Activated T-helper 2 cell treated with anti-CD3 and anti-CD28 coated beads, Interferon-gamma antibody, Interleukin-2, Interleukin-4, amounts not matched to agents 10 μg/mL and 5 μg/mL and 100 μg/mL, durations not matched to agents 14 hours and 24 hours and 36 hours (primary cell): ENCODE measurements at places on chromosomes 12 and 14. TPM values are rescaled to one million over a fixed set of nuclear protein-coding genes. Genes with fewer than 3 reads are reported as not detected.

RDH16 gene
- 0.30 and 0.41 TPM in 2 replicates for total RNA-seq

SLCO1B1 gene
- total RNA-seq: not detected in 2 replicates

- H3K27me3 ChIP-seq: no peaks in the 10 kb centered on the region
- H3K4me1 ChIP-seq: no peaks in the 10 kb centered on the region
- DNase-seq: no peak
- no peaks in the 10 kb centered on the region for H3K36me3 ChIP-seq
- no peak overlapping the region for H3K4me3 ChIP-seq
Observed at GRCh38 chr14:101235335-101236103, 325.8 kb upstream of the DIO3 start.

GRCh38 chr14:55028066-55028465 is 1.0 kb downstream of the SOCS4 start:
- no peak for DNase-seq
- H3K4me3 ChIP-seq: peak overlapping the region; percentile 94
- H3K4me1 ChIP-seq: peaks cover 49% of the 10 kb centered on the region
- no peaks in the 10 kb centered on the region for H3K27me3 ChIP-seq
- peaks cover 48% of the 10 kb centered on the region for H3K36me3 ChIP-seq

DNA sequence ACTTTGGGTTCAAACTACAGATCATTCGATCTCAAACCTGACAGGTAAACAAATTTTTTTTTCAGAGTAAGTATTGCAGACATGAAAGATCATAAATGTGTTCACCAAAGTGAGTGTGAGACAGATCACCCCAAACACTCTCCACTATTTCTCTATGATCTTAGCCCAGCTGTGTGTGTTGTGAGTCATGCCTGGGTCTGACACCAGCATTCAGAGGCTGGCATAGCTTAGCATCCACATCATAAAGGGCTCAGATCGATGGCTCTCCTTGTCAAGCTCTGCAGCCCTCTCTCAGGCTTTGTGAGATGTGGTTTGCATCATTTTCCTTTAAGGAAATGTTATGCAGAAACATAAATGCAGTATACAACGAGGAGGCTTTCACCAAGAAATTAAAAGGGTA is 164.9 kb downstream of the ETV6 start:
- peaks cover 30% of the 10 kb centered on the region for H3K4me1 ChIP-seq
- no peaks in the 10 kb centered on the region for H3K27me3 ChIP-seq
- no peak overlapping the region for H3K4me3 ChIP-seq
- peaks cover 16% of the 10 kb centered on the region for H3K36me3 ChIP-seq
- no peak for DNase-seq

- no peaks in the 10 kb centered on the region for H3K36me3 ChIP-seq
- no peak overlapping the region for H3K4me3 ChIP-seq
- DNase-seq: no peak
- no peaks in the 10 kb centered on the region for H3K27me3 ChIP-seq
- no peaks in the 10 kb centered on the region for H3K4me1 ChIP-seq
Observed at GRCh38 chr14:104049576-104050240, 35.8 kb upstream of the ASPG start.

- H3K27me3 ChIP-seq: no peaks in the 10 kb centered on the region
- H3K27ac ChIP-seq: peak overlapping the region; percentile 97
- H3K36me3 ChIP-seq: peaks cover 32% of the 10 kb centered on the region
Observed at GRCh38 chr14:50039734-50040400, 76.5 kb downstream of the VCPKMT start.

GRCh38 chr14:104145826-104146601 is 7.6 kb downstream of the KIF26A start:
- H3K36me3 ChIP-seq: no peaks in the 10 kb centered on the region
- H3K4me1 ChIP-seq: no peaks in the 10 kb centered on the region
- no peak overlapping the region for H3K27ac ChIP-seq
- no peaks in the 10 kb centered on the region for H3K27me3 ChIP-seq
- no peak overlapping the region for H3K4me3 ChIP-seq
- DNase-seq: no peak

- H3K4me3 ChIP-seq: no peak overlapping the region
- H3K36me3 ChIP-seq: no peaks in the 10 kb centered on the region
- no peak for DNase-seq
- H3K27ac ChIP-seq: no peak overlapping the region
Observed at GRCh38 chr14:62307844-62308243, 545.6 kb downstream of the SNAPC1 start.

GRCh38 chr12:7935590-7936581 is at the start of gene SLC2A3:
Gene SLC2A3, minus strand, starts transcription at chr12:7936187. Its CDS starts 153 bp downstream, at chr12:7936034.
- DNase-seq: peak; percentile 85
- no peaks in the 10 kb centered on the region for H3K27me3 ChIP-seq
- H3K4me3 ChIP-seq: no peak within 1 kb of the TSS
- H3K4me1 ChIP-seq: peaks cover 14% of the 10 kb centered on the region

DNA sequence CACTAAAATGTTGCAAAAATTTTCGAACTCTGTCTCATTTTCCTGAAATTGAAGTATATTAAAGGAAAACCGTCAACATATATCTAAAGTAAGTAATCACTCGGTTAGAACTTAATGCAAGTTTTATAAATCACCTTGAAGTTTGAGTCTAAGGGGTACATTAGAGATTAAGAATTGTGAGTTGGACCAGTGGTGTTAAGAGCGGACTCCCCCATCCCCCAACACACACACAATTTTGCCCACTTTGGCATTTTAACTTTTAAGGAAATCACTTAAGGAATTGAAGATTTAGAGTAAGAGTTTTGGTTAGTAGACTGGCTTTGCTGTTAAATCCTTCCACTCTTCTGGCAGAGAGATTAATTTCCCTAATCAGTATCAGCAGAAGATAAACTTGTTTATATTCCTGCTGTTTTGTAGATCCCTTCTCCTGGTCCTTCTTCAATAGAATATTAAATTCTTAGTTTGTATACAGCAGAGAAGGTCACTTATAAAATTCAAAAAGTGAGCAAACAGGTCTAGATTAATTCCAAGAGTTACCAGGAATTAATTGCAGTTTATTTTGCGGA is 1.5 kb downstream of the HIF1A start:
- H3K27ac ChIP-seq: peak overlapping the region; percentile 95
- no peaks in the 10 kb centered on the region for H3K27me3 ChIP-seq
- H3K36me3 ChIP-seq: peaks cover 48% of the 10 kb centered on the region
- DNase-seq: no peak
- H3K4me3 ChIP-seq: peak overlapping the region; percentile 89
- peaks cover 52% of the 10 kb centered on the region for H3K4me1 ChIP-seq
